Urinary bladder (tissue), 4 donors: ENCODE measurements at places on chromosomes 13 and 19. TPM values are rescaled to one million over a fixed set of nuclear protein-coding genes. Genes with fewer than 3 reads are reported as not detected.

DNA sequence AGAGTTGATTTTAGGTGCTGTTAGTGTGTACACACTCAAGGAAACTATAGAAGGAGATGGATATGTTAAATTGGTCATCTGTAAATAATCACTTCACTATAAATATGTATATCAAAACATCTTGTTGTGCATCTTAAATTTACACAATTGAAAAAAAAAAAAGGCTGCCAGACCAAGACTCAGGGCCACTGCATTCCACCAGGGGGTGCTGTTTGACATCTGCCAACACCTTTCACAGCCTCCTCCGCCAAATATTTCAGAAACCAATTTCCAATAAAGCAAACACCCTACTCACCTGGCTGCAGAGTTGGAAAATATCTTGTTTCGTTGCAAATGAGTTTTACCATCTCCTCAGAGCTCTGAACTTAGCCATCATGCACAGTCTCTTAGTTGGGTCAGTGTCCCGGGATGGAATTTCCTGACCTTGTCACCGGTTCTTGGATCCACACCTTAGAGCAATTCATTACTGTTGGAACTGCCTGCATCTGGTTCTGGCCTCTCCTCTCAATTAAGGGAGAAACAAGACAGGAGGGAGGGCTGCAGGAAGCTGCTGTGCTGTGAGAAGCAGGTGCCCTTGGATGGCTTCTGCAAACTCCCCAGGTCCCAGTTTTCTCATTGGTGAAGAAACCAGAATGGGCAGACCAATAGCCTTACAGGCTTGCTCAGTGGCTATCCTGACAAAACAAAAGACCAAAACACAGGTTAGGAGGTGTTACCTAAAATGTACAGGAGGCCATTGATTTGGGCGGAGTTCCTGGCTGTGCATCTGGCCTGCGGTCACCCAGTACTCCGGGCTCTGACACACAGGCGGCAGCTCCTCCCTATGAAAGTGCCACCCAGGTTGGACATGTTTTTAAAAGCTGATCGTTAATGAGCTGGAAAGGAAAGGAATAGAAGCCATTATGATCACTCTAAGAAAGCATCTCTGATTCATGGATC is 746.6 kb downstream of the UQCRFS1 start:
- DNase-seq: no peak

- DNase-seq: no peak
Observed at GRCh38 chr19:5621945-5622464, 571 bp downstream of the SAFB2 start.

- no peak for DNase-seq
Observed at GRCh38 chr13:60369242-60369641, 27.8 kb upstream of the TDRD3 start.

- no peak for DNase-seq
Observed at GRCh38 chr13:41302743-41303142, 8.3 kb upstream of the NAA16 start.

- no peak for DNase-seq
Observed at GRCh38 chr19:6034512-6034911, 56.6 kb upstream of the RANBP3 start.

GRCh38 chr13:49635599-49636433 is 7.5 kb downstream of the ARL11 start:
- DNase-seq: peak; percentile 11

DNA sequence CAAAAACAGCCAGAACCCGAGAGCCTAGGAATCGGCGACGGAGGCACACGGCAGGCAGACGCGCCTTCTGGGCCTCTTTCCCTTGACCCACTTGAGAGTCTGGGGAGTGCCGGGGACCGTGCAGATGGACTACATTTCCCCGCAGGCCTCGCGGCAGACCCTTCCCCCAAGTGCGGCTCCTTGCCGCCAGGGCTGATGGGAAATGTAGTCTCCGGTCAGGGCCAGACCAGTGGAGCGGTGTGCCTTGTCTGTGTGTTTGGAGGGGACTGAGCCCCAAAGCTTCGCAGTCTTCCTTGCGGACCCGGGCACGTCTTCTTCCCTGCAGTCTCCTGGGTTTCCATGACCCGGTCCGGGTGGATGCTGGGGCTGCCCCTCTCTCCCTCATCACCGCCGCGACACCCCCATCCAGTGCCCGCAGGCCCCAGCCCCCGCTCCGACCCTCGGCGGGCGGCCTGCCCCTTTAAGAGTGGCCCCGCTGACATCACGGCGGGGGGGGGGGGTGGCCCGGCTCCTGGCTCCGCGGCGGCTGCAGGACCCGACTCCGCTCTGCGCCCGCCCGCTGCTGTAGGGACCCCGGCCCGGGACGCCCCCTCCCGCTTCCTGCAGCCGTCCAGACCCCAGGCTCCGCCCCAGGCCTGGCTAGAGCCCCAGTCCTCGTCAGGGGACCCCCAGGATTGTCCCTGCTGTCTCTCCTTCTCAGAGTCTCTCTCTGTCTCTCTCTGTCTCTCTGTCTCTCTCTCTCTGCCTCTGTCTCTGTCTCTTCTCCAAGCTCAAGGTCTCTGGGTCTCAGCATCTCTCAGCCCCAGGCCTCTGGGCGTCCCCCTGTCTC is 758 bp upstream of the CACNG7 start:
- DNase-seq: no peak

DNA sequence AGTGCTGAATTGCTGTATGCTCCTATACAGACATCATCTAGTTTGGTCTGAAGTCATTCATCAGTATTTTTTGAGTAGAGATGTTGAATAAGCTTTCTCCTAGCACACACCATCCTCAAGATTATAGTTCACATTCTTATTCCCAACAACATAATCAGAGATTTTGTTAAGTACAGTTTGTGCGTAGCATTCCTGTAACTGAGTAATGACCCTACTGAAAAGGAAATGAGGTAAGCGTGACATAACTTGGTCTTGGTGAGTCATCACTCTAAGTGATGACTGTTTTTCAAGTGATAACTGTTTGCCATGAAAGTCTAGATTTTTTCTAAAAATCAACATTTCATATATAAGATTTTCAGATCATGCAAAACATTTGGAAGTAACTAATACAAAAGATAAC is 18.5 kb upstream of the FAM216B start:
- DNase-seq: no peak

GRCh38 chr19:19613506-19613905 is 5.0 kb downstream of the PBX4 start:
- no peak for DNase-seq

GRCh38 chr13:98657506-98658085 is 80.7 kb upstream of the STK24 start:
- no peak for DNase-seq

DNA sequence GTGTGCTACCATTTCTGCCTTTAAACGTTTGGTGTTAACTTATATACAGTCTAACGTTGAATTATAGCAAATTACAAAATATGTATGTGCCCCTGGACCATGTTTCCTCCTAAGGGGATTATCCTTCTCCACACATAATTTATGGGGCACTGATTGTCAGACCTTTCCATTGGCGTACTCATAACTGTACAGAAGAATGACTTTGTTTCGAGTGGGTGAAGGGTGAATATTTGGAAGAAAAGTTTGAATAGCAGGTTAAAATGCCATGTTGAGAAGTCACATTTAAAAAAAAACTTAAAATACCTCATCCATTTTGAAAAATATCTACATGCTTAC is 58.8 kb downstream of the SLC10A2 start:
- DNase-seq: no peak

- no peak for DNase-seq
Observed at GRCh38 chr19:45424191-45425058, 708 bp upstream of the ERCC1 start.

DNA sequence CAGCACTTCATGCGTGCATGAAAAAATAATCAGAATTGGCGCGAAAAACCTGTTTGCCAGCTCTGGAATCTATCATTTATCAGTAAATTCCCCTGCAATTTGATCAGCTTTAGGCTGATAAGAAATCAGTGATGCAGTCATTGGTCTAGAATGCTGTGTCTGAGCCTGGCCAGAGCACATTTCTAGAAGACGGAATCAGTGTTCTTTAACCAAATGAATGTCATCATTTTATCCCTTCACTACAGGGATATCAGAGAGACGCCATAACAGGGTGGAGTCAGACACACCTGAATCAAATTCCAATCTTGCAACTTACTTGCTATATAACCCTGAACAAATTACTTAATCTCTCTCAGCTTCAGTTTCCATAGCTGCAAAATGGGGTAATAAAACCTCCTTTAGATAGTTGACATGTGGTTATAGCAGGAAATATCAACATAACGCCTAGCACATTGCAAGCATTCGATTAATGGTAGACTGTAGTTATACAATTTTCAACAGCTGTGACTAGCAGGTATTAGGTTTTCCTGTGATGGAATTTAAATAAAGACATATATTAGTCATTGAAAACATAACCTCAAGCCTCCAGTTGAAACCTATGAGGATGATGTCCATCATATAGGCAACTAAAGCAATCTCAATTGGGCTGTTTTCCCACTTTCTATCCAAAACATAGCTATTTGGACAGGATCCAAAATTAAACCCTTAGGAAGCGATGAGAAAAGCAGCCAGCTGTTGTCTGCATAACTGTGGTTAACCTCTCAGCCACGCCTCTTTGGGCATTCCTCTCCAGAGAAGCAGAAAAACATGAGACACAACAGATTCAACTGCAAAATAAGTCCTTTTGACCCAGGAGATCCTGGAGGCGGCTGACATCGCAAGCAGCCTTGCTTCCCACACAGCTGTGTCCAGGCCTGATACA is 51.6 kb upstream of the UBL3 start:
- no peak for DNase-seq

The LILRB5 gene
- polyA plus RNA-seq: 5.6 TPM

The LGALS7B gene
- polyA plus RNA-seq: not detected

The POSTN gene
- polyA plus RNA-seq: 105 TPM

The ADAMTSL5 gene
- 9.4 TPM for polyA plus RNA-seq

The FCAR gene
- polyA plus RNA-seq: 0.67 TPM

The CEACAM20 gene
- polyA plus RNA-seq: not detected

The CTXN1 gene
- 22.1 TPM for polyA plus RNA-seq

The TMPRSS9 gene
- polyA plus RNA-seq: 0.06 TPM

The NAPSA gene
- 0.77 TPM for polyA plus RNA-seq

The THSD1 gene
- 7.3 TPM for polyA plus RNA-seq
